ENCODE measurements at places on chromosomes 5 and 9.

DNA sequence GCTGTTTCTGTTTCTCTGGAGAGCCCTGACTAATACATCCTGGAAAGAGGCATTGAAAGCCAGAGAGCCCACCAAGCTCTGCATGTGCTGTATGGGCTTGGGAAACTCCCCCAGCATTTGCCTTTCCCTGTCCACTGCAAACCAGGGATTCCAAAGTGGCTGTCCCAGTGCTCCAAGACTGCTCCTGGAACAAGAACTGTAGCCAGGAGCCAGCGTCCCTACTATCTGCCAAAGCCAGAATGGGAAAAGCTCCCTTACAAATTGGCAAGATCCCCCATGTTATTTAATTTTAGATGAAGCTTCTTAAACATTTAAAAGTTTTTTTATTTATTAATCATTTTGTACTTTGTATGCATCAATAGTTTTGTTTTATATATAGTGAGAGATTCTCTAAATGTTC lies 263.2 kb downstream of the GABRB2 start:
- no peak for DNase-seq

DNA sequence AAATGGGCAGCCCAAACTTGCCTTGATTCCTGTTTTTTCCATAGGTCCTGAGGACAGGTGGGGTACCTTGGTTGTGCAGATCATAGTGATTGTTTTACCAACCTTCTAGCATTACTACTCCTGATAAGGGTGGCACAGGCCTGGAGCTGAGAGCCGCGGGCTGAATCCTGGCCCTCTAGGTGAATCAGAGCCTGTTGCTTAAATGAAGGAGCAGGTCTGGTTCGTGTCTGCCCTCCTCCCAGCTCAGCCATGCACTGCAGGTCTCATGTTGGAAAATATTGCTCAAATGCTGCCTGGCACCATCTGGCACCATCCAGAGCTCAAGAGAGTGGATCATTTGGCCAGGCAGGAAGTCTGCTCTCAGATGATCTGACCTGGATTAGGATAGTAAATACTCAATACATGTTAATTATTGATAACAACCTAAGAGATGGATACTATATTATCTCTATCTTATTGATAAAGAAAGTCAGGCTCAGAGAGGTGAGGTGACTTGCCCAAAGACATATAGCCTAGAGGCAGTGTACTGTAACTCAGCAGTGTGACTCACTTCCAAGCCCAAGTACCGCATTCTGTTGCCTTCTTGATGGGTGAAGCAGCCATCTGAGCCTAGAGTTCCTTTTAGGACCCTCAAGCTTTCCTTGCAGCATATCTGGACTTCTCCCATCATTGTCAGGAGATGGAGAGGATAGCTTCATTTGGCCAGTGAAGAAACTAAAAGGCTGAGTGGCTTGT lies 104.3 kb upstream of the PITX1 start:
- no peak for DNase-seq

GRCh38 chr5:56910210-56910965 lies 992 bp downstream of the SETD9 start:
- no peak for DNase-seq

DNA sequence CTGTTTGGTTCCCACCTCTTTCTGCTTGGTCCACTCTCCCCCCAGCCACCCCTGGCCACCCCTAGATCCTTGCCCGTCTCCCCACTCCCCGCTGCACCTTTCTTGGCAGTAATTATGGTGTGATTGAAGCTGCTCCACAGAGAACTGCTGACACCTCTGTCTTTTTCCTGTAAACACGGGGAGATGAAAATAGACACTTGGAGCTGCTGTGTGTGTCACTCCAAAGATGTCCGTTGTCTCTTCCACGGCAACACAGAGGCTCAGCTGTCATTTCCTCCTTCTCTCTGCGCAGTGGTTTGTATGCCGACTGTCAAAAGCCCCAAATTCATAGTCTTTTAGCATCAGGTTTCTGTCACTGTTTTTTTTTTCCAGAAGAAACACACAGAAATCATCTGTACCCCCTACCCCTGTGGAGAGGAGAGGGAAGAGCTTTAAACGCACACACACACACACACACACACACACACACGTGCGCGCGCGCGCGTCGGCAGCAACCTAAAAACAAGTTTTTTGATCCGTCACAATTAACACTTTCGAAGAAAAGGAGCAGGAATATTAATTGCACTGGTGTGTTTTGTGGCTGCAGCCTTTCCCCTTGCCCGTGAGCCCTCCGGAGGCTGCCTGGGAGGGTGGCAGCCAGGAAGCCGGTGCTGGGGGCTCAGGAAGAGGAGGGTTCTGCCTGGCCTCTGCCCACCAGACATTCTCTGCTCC lies 39.8 kb downstream of the ASS1 start:
- no peak for DNase-seq

DNA sequence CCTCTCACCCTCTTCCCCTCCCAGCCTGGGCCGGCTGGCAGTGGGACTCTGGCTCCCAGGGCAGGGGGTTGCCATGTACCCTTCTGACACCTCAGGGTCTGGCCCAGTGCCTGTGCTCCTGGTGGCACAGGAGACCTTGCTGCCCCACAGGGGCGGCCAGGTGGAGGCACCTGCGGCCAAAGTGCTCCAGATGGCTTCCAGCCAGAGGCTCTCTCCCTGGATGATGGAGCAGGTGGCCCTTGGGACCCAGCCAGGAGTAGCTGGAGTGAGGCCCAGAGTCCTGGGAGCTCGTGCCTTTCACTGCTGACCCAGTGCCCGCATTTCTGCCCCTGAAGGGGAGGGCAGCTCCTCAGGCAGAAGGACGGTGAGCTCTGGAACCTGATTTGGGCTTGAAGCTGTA lies 87.3 kb downstream of the NTNG2 start:
- DNase-seq, result no peak

DNA sequence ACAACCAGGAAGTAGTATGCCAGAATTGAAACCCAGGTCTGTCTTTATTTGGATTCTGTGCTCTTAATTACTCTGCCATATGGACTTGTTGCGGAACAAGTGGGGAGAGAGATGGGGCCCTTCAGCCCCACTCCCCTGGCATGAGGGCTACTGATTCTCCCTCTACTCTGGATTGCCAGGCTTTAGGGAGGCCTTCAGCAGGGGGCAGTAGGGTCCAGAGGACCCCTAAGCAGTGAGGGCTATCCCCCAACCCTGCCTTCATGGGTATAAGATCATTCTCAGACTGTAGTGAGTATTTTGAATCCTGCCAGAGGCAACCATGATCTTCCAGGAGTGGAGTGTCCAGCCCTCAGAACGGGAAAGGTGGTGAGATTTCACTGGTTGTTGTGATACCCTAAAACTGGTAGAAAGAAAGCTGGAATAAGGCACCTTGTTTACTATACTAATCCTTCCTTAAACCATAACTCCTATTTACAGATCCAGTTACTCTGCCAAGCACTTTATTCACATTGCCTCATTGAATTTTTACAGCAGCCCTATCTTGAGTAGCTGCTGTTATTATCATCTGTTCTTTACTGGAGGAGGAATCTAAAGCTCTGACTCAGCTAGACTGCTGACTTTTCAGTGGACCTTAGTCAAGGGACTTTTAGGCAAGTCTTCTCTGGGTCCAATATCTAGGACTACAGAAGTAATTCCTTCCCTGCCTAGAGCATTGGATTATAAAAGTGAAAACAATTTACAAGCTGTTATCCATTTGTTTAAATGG lies 31.3 kb upstream of the LARP1 start:
- no peak for DNase-seq

- DNase-seq, result no peak
Measured at GRCh38 chr9:8816361-8816760, 1016.8 kb upstream of the DMAC1 start.

GRCh38 chr9:127899128-127899943 lies at the start of gene ST6GALNAC6:
Gene ST6GALNAC6, minus strand, starts transcription at chr9:127899603. Its CDS starts 1,622 bp downstream, at chr9:127897981.
- peak; percentile 77 for DNase-seq

DNA sequence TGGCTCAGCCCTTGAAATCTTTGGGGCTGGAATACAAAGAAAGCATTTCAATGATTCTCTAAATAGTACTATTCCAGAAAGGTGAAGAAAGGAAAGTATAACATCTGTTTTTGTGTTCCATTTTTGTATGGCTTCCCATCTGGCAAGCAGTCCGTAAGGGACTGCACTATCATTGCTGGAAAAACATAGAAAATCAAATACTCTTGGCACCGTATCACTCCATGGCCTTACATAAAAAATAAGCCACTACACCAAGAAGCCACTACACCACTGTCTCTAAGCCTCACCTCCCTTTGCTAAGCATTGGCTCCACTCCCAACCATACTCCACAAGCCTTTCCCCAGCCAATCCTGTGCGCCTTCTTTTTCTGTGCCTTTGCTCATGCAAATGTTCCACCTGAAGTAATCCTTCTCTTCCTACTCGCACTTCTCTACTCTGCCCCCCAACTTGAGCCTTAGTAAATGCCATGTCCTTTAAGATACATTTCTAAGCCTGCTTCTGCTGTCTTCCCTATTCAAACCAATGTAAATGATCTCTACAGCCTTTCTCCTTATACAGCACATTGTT lies 454.6 kb upstream of the TUSC1 start:
- no peak for DNase-seq

GRCh38 chr9:86990290-86990689 lies 43.0 kb upstream of the GAS1 start:
- DNase-seq, result no peak

GRCh38 chr5:84564321-84565075 lies 179.8 kb upstream of the EDIL3 start:
- no peak for DNase-seq

DNA sequence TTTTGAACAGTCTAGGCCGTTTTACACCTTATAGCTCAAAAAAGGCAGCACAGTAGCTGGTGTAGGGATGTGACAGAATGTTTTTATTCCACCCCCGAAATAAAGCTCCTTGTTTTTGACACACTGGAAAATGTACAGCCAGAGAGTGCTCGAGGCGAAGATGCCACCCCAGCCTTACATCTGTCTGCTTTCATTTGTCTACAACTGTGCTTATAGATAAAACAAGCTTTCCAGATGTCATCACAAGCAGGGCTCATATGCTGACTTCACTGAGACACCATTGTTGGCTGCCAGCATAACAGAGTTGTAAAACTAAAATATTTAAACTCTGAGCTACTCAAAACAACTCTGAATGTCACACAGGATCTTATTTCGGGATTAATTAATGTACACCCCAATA lies 386.3 kb downstream of the BNC2 start:
- no peak for DNase-seq

DNA sequence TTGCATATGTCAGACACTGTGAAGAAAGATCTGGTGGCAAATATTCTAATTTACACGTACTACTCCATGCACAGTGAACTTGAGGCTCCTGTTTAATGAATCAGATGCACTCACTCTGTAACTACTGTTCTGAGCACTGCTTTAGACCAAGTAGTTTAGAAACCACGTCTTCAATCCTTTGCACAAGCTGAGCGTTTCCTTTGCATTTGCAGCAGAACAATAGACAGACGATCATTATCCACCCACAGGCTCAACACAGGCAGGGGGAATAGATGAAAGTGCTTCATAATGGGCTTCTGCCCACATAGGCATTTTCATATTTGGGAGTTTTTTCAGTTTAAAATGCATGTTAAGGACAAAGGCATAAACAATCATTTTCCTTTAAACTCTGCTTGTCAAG lies 423.3 kb upstream of the ADAMTS16 start:
- no peak for DNase-seq

DNA sequence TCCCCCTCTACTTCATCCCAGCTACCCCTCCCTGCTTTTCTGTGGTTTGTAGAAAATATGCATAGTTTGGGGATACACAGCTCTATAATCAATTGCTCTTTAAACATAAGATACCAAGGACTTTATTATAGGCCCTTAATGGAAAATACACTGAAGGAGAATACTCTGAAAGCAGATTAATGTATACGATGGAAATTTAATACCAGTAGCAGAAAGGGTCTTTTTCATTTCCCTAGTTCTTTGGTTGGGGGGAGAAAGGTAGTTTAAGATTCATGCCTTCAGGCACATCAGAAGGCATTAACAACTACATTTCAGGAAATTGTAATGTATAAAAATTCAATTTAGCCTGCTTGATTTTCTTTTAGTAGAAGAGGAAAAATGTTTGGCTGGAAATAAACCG lies 452.9 kb upstream of the ZNF608 start:
- DNase-seq, result no peak

GRCh38 chr5:15786326-15786725 lies 286.3 kb downstream of the FBXL7 start:
- DNase-seq, result no peak

- no peak for DNase-seq
Measured at GRCh38 chr5:161535762-161536161, 10.8 kb downstream of the GABRB2 start.

GRCh38 chr9:69425136-69425801 lies 100.3 kb downstream of the ENTREP1 start:
- DNase-seq, result no peak

DNA sequence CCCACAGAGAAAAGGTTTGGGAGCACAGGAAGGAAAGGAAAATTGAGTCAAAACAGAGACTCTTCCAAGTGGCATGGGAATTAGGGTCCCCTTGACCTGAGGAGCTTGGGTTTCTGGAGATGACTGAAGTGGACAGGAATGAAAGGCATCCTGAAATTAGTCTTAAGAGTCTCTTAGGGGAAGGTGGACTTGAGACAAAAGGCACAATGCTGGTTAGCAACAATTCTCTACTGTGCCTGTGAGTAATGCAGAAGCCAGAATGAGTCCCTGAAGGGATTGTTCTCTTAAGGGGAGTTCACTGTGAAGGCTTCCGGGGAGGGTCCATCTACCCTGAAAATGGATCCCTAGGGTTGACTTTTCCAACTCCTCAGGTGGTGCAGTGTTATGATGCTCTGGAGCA lies 58.4 kb upstream of the FOXE1 start:
- DNase-seq, result no peak

GRCh38 chr5:61167382-61167781 lies 5.1 kb upstream of the SMIM15 start:
- no peak for DNase-seq

DNA sequence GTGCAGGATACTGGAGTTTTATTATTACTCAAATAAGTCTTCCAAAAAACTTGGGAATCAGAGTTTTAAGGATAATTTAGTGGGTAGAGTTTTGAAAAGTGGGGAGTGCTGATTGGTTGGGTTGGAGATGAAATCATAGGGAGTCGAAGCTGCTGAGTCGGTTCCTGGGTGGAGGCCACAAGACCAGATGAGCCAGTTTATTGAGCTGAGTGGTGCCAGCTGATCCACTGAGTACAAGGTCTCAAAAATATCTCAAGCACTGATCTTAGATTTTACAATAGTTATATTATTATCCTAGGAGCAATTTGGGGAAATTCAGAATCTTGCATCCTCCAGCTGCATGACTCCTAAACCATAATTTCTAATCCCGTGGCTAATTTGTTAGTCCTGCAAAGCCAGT lies 804.9 kb upstream of the SEMA6A start:
- no peak for DNase-seq

- no peak for DNase-seq
Measured at GRCh38 chr5:115583474-115583873, 18.8 kb downstream of the TICAM2 start.

GRCh38 chr9:90029996-90030395 lies 425.2 kb downstream of the GADD45G start:
- DNase-seq, result no peak

DNA sequence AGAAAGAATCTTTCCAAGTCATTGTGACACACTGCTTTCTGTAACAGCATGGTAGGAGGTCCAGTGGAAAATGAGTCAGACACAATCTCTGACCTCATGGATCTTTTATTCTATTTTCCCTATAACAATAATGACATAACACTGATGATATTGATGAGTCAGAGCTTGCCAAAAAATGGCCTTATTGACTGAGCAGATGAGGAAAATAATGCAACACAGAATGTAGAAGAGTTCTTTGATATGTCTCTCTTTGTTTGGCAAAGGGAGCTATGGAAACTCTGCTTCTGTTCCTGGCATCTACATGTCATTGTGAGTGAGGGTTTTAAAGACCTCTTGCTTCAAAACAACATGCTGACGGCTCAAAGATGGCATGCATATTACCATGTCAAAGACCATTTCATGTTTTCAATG lies 443.1 kb upstream of the ZNF608 start:
- no peak for DNase-seq

GRCh38 chr5:1292139-1292538 lies 2.7 kb downstream of the TERT start:
- DNase-seq, result peak; percentile 16
